ENCODE measurements at places on chromosomes 12 and 14. TPM values are rescaled to one million over a fixed set of nuclear protein-coding genes. Genes with fewer than 3 reads are reported as not detected.

Gene SOAT2
- 1.5 TPM for polyA plus RNA-seq

Gene ERP27
- 5.3 TPM for polyA plus RNA-seq

Gene NFE2
- not detected for polyA plus RNA-seq

Gene EPYC
- polyA plus RNA-seq, result 0.51 TPM

Gene RAPGEF3
- 3.1 TPM for polyA plus RNA-seq

Gene CLEC4A
- polyA plus RNA-seq, result 8.4 TPM

Gene RTN1
- 43.7 TPM for polyA plus RNA-seq

Gene LMNTD1
- polyA plus RNA-seq, result not detected

Gene ACYP1
- 21.6 TPM for polyA plus RNA-seq

Gene ZDHHC22
- not detected for polyA plus RNA-seq

Gene ARHGAP9
- 5.5 TPM for polyA plus RNA-seq

Gene TPPP2
- polyA plus RNA-seq, result not detected

Gene DNAJC22
- 0.50 TPM for polyA plus RNA-seq

Gene KLRK1
- polyA plus RNA-seq, result 1.5 TPM

Gene CCDC197
- polyA plus RNA-seq, result not detected

Gene KRT75
- polyA plus RNA-seq, result not detected

Gene SLC2A3
- polyA plus RNA-seq, result 7.4 TPM

Data from aorta (tissue), 5 donors.